Stimulated activated CD8-positive, alpha-beta memory T cell treated with anti-CD3 and anti-CD28 coated beads, Interleukin-15, amount 100 ng/mL, for 48 hours (primary cell): ENCODE measurements at places on chromosomes 6 and 20.

DNA sequence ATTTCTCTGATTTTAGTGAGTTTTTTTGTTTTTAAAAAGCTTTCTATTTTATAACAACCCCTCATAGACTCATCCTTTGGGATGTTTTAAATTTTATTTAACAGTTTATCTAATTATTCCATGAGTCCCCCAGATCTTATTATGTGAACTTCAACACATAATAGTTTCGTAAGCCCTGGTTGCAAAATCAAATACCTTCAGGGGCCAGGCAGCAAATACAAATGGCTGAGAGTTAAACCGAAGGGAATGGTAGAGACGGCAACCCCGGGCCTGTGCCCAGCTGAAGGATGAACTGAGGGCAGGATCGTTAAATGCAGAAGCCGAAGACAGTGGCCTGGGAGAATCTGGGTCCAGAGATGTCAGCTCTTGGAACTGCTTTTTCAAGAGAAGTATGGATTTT is 88.4 kb downstream of the RTN4IP1 start:
- no peak for DNase-seq

DNA sequence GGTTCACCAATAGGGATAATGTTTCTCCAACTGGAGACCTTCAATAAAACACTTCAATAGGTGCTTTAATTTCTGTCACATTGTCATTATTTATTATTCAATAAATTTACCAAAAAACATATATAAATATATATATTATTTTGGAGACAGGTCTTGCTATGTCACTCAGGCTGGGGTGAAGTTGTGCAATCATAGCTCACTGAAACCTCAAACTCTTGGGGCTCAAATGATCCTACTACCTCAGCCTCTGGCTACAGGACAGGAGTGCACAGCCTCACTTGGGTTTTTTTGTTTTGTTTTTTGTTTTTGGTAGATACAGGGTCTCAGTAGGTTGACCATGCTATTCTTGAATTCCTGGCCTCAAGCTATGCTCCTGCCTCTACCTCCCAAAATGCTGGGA is 9.9 kb downstream of the SMLR1 start:
- DNase-seq, result no peak

- DNase-seq, result no peak
These were observed 131.3 kb downstream of the CEBPB start for GRCh38 chr20:50321797-50322480.

- DNase-seq, result no peak
These were observed 16.9 kb downstream of the TDRD6 start for GRCh38 chr6:46704562-46704961.

- no peak for DNase-seq
These were observed 9.1 kb upstream of the INSM1 start for GRCh38 chr20:20358801-20359200.

DNA sequence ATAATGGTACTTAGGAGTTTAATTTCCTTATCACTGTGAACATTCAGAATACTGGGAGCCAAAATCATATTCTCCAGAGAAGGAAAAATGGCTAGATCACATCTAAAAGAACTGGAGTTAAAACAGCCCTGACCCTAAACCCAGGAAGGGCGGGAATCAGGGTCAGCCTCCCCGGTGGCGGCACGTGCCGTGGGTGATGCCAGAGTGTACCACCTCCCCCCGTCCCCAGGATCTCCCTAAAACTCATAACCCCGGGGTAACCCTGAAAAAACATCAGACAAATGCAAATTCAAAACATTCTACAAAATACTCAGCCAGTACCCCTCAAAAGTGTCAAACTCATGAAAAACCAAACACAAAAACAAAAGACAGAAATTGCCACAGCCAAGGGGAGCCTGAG is 148.3 kb downstream of the DLL1 start:
- DNase-seq, result no peak

GRCh38 chr6:34459899-34460593 is 5.8 kb upstream of the PACSIN1 start:
- DNase-seq, result no peak

GRCh38 chr6:154245506-154245905 is 111.1 kb downstream of the IPCEF1 start:
- DNase-seq, result no peak

DNA sequence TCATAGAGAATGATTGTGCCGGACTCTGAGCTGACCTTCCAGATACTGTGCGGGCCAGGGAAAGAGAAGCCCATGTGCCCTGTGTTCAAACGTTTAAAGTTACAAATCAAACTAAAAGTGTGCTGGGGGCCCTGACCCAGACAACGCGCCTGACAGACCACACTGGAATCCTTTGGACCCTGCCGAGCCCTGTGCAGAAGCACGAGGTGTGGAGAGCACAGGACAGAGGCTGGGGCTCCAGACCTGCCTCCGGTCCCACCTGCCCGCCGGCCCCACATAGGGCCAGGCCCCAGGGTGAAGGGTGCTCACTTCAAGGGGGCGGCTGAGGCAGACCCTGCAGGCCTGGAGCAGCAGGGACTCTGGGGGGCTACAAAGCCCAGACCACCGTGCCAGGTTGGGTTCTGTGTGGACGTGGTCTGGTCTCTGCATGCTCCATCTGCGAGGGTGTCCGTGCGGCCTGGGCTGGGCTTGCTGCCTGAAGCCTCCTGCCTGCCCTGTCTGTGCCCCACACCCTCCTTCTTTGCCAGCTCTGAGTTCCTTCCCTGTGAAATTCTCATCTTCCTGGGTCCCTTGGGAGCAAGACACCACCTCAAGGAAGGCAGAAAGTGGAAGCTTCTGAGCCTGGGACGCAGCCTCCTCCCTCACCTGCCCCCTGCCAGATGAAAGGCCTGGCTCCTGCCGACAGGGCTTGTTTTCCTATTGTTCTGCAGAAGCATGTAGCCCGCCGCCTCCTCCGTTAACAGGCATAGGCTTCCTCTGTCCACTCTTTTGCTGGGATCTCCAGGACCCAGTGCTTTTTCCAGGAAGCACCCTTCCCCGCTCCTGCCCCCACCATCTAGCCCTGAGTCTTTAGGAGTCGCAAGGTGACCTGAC is 186.2 kb downstream of the ERMARD start:
- no peak for DNase-seq
